Transverse colon (tissue), 4 donors: ENCODE measurements at places on chromosomes 3 and 15. TPM values are rescaled to one million over a fixed set of nuclear protein-coding genes. Genes with fewer than 3 reads are reported as not detected.

The ZIC1 gene
- total RNA-seq: not detected

The HIGD2B gene
- not detected for total RNA-seq

The AP3B2 gene
- total RNA-seq: not detected

DNA sequence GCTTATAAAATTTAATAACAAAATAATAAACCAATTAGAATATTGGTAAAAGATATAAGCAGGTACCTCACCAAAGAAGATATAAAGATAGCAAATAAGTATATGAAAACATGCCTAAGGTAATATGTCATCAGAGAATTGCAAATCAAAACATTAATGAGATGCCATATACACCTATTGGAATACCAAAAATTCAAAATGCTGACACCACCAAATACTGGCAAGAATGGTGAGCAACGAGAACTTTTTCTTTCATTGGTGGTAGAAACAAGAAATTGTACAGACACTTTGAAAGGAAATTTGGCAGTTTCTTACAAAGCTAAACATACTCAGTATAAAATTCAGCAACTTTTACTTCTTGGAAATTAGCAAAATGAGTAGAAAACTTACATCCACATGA, 346.9 kb upstream of the ROBO1 start:
- DNase-seq: no peak

GRCh38 chr15:61524545-61524944, 295.4 kb upstream of the RORA start:
- DNase-seq: no peak

DNA sequence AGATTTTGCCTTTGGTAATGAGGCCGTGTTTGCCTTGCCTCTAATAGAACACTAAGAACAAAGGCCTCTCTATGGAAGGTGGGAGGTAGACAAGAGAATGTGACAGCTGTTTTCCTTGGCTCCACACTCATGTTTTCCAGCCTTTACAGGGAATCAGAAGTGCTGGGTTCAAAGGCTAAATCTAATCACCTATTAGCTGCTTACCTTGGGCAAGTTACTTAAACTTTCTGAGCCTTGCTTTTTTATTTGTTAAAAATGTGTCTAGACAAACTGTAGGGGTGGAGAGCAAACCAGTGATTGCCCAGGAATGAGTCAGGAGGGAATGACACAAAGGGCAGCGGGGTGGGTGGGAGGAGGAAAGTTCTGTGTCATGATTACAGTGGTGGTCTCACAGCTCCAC, 179.0 kb downstream of the P3H2 start:
- DNase-seq: no peak

DNA sequence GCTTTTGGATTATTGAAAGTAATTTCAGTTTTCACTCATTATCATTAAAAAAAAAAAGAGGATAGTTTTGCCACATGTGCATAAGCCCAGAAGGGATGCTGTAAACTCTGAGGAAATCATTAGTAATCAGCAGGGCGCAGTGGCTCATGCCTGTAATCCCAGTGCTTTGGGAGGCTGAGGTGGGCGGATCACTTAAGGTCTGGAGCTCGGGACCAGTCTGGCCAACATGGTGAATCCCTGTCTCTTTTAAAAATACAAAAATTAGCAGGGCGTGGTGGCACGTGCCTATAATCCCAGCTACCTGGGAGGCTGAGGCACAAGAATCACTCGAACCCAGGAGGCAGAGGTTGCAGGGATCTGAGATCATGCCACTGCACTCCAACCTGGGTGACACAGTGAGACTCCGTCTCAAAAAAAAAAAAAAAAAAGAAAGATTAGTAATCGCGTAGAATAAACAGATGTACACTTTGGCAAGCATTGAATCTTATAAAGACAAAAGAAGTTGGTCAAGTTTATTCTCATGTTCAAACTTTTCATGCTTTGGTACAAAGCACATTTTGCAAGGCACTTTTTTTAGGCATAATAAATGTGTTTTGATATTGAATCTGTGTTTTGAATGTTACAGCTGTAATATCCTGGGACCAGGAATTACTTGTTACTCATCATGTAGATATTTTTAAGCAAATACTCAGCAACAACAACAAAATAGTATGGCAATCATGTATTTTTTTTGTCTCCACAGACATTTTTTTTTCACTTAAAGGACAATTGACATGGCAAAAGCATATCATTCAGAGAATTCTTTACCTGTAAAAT, 93.2 kb upstream of the AGTR1 start:
- DNase-seq: no peak

GRCh38 chr3:189586941-189587663, 44.1 kb upstream of the TP63 start:
- DNase-seq: no peak

DNA sequence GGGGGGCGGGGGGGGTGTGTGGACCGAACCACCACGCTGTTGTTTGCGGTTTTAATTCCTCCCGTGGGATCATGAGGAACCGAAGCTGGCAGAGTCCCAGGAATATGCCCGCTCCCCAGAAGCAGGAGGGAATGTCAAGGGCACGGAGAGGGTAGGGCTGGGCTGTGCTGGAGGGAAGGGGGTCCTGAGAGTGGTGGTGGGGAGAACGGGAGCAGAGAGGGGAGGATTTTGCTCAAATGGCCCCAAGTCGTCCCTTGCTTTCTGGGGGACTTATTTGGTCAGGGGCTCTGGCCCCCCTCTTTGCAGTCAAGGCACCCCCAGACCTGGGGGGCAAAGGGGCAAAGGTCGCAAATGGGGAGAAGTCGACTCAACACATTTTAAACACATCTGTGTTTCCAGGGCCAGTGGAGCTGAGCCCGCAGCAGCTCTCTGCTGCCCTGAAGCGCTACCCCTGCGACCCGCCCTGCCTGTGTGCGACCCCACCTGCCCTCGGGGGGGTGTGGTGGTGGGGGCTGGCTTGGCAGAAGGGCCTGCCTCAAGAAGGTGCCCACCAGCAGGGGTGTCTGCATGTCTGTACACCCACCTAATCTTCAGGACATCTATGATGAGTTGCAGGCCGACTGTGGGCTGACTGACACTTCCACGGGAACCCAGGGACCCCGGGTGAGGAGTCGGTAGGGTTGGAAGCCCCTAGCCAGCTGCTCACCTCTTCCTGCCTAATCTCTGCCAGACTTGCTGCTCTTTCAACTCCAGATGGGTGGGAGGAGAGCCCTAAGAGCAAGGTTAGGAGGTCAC, 602 bp upstream of the ATP2B2 start:
- DNase-seq: no peak

GRCh38 chr3:153219146-153219545, 57.1 kb downstream of the RAP2B start:
- DNase-seq: no peak
